Mesenchymal stem cell (in vitro differentiated cells and primary cell): ENCODE measurements at places on chromosomes 7 and 10.
A peak's percentile ranks its signal among the peaks of the same experiment; 100 is the strongest.

DNA sequence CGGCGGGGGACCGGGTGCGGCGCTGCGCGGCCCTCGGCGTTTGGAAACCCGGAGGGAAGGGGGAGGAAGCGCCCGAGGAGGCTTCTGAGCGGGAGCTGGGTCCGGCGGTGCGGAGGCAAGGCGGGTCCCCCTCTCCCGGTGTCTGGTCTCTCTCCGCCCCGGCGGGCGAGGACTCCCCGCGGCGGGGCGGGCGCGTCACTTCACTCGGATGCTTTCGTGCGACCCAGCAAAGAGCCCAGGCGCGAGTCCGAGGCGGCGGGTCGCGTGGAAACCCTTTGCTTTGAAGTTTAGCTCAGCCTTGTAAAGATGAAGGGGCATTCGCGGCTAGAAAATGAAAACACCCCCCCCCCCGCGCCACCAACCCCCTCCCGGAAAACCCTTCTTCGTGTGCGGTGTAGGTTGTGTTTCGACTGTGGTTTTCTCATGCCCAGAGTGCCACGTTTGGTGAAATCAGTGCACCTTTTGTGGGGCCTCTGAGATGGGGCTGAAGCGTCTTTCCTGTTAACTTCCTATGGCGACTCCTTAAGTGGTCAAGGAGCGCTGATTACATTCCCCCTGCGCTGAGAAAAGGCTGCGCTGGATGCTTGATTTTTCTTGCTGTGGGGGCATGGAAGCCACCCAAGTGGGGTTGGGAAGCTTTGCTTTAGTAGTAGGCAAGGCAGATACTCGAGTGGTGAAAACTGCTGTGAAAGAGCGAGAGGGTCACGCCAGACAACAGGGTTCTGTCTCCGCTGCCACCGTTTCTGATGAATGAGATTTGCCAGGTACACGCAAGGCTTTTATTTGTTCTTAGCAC, 876 bp downstream of the GNAI1 start:
- DNase-seq, result no peak

- no peak for DNase-seq
Measured at GRCh38 chr7:128839751-128840177, 9.6 kb downstream of the FLNC start.

- DNase-seq, result no peak
Measured at GRCh38 chr7:45033261-45033930, 33.4 kb downstream of the CCM2 start.

DNA sequence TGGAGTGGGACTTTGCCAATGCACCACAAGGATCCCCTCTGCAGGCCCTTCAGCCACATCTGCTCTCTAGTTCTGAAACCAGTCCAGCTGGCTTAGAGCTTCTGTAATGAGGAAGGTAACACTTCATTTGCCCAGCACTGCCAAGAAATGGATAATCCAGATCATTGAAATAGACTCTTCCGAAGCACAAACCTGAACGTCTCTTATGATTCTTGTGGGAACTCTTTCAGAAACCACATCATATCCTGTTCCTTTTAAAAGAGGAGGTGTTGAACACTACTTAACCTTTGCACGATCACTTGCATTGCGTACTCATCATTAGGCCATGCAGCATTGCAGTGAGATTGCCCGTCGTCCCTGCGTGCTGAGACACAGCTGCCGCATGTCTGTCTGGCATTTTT, 25.8 kb upstream of the PLPP4 start:
- DNase-seq, result no peak

DNA sequence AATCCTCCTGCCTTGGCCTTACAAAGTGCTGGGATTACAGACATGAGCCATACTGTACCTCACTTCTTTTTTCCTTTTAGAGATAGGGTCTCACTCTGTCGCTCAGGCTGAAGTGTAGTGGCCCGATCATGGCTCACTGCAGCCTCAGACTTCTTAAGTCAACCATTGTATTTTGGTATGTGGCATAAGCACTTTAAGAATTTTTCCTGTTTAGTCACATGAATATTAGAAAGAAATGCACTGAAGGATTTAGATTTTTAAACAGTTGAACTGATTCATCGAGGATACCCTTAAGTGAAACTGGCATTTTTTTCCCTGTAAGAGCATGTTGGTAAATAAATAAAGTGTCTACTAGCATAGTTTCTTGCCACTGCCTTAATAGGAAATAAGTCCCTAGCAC, 319.3 kb upstream of the CACNA2D1 start:
- DNase-seq, result peak; percentile 30

- peak; percentile 73 for DNase-seq
Measured at GRCh38 chr10:12067336-12067735, 1.4 kb upstream of the DHTKD1 start.

DNA sequence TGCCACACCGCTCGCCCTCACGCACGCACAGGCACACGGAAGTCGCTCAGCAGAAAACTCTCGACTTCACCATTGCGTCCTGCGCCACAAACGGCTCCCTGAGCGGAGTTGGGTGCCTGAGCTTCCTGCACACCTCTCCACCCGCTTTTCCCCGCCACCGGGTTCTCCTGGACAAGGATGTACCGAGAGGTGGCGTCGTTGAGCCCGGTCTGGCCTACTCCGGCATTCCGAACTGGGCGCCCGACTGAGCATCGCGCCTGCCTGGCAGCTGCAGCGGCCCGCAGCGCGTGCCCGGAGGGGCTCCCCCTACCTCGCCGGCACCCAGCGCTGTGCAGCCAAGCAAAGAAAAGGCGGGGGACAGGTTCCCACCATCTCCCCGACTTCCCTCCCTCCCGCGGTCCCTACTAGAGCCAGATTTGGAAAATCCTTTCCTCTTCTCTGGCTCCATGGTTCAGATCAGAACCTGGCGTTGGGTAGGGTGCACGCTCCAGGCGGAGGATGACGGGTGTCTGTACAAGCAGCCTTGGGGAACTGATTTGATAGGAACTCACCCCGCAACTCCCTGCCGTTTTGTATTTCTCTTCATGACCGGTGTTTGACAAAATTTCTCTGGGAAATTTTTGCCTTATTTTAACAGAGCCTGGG, 1.7 kb downstream of the SORCS3 start:
- no peak for DNase-seq

DNA sequence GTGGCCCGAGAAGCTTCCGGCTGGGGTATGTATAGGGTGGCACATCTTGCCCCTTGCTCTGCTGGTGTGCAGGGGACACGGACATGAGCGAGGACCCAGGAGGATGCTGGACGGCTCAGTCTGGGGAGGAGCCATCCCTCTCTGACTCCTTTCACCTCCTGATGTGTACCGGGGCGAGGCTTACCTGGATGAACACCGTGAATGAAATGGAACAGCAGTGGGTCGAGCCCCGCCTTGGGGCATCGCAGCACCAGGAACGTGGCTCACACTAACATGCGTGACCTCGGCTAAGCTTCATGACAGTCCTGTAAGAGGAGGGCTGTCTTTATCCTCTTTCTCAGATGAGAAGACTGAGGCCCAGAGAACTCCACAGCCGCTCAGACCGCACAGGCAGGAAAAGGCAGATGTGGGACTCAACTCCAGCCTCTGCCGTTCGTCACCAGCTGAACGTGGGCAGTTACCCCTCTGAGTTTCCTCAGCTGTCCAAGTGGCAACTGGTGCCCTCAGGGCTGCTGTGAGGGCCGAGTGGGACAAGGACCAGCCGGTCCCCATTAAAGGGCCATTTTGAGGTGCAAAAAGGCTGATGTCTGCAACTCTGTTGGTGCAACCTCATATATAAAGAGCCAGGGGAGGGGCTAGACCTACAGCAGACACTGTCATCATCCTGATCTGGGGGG, 54.5 kb downstream of the INSIG1 start:
- DNase-seq, result no peak

DNA sequence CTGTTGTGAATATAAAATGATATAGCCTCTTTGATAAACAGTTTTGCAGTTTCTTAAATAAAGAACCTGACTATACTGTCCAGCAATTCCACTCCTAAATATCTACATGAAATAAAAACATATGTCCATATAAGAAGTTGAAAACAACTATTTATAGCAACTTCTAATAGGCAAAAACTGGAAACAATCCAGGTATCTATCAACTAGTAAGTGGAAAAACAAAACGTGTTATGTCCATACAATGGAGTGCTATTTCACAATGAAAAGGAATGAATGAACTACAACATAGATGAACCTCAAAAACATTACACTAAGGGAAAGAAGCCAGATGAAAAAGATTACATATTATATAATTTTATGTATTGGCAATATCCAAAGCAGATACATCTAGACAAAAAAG, 268.9 kb downstream of the CSTF2T start:
- no peak for DNase-seq

DNA sequence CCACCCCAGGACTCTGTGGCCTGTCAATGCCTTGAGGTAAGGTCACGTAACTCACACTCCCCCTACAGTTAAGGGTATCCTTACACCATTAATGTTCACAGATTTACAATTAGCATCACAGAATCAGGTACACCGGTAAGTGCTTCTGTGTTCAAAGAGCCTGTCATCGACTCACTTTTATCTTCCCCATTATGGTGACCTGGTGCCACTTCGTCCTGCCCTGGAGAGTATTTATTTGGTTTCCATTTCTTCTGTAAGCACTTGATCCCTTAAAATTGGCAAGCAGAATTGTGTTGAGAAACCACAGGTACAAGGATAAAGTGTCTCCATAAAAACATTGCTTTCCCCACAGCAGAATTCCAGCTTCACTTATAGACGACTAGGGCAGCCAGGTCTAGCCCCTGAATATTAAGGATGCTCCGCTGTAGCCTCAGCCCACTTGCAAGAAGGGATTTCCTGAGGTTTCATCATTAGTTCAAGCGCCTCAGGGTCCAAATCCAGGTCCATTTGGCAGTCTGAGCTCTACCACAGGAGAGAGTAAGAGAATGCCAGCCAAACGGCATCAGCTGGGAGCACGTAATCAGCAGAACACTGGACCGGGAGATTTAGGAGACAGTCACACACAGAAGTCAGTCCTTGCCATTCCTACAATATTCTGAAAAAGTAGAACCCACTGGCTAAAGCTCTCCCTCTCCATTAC, 10.1 kb downstream of the ATXN7L1 start:
- no peak for DNase-seq

DNA sequence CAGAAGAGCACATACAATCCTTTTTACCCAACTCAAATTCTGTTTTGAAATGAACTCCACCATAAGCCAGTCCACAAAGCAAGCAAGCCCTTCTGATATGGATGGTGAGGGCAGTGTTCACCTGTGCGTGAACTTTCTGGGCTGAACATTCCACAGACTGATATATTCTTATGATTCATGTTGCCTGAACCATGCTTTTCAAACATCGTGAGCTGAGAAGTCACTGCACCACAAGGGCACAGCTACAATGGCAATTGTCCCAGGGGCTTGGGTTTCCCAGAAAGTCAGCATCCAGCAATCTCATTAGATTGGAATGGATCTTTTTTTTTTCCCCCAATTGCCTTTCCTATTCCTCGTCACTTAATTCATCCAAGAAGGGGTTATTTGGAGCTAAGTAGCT, 86.9 kb upstream of the ZNF438 start:
- DNase-seq, result no peak

- peak; percentile 40 for DNase-seq
Measured at GRCh38 chr10:52106899-52107298, 207.2 kb upstream of the DKK1 start.

GRCh38 chr10:128612631-128613030, 486.4 kb upstream of the MKI67 start:
- no peak for DNase-seq

DNA sequence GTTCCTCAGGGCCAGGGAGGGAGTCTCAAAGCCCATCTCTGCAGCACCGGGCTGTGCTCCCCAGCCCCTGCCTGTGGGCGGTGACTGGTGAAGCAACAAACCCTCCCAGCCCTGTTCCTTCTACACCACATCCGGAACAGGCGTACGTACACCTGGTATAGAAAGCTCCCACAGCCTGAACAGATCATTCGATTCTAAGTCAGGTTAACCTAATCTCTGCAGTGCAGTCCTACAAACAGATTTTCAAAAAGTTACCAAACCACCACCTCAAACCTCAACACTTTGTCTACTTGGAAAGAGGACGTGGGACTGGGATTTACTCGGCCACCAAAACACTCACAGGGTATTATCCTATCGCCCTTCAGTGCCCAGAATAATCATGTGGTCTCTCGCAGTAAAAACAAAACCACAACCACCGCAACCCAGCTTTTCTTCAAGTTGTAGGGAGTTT, 238.4 kb downstream of the DIP2C start:
- no peak for DNase-seq

DNA sequence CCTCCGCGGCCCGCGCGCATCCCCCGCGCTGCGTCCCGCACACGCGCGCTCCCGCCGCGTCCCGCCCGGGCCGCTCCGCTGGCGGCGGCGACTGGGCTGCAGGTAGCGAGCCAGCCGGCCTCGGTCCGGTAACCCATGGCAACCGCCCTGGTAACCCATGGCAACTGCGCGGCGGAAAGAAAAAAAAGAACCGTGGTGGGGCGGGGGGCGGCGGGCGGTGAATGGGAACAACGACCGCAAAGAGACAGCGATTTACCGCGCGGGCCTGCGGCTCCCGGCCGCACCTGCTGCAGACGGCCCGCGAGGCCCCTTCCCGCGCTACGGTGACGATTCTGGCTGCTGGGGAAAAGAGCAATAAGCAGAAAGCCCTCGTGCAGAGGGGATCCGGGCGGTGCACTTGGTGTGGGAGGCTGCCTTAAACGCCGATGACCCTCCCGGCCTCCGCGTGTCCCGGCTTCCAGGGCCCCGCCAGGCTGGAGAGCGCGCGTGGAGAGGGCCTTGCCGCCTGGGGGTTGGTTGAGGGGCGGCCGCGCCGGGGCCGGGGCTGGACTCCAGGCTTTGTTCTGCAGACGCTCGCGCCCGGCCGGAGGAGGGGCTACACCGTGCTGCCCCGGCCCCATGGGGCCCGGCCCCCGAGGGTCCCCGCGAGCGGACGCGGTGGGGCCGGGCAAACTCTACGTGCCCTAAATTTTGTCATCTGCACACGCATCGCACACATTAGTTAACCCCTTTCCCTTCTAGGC, 84.7 kb downstream of the SNX10 start:
- DNase-seq, result no peak

DNA sequence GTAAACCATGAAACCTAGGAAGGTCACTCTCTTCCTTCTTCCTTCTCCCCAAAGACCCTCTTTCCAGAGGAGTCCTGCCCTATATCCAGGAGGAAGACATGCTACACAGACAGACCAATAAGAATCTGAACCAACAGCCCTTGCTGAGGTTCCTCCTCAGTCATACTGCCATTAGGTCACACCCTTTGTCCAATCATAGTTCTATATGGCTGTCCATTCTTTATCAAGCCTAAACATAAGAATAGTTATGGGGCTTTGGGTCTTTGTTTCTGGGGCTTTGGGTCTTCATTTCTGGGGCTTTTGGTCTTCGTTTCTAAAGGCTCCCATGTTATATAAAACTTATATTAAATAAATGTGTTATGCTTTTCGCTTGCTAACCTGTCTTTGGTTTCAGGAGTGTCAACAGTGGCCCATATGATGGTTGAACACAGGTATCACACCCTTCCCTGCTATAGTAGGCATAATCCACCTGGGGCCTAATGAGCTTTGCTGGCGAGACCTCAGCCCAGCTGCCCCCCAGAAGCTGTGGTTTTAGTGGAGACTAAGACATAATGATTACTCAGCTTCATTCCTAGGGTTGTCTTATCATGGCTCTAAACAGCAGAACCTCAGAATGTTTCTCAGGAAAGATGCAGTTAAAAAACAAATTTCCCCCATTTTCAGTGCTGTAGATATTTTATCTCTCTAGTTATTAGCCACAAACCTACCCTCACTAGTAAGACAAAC, 91.6 kb downstream of the ELMO1 start:
- DNase-seq, result no peak

- DNase-seq, result no peak
Measured at GRCh38 chr10:85542936-85543730, 823.5 kb downstream of the GRID1 start.

GRCh38 chr7:64849250-64849923, 53.7 kb upstream of the ZNF273 start:
- DNase-seq, result no peak
